Naive thymus-derived CD4-positive, alpha-beta T cell (primary cell): ENCODE measurements at places on chromosomes 13 and 19. TPM values are rescaled to one million over a fixed set of nuclear protein-coding genes. Genes with fewer than 3 reads are reported as not detected.

Gene ADGRE1
- total RNA-seq: 31.7 TPM

DNA sequence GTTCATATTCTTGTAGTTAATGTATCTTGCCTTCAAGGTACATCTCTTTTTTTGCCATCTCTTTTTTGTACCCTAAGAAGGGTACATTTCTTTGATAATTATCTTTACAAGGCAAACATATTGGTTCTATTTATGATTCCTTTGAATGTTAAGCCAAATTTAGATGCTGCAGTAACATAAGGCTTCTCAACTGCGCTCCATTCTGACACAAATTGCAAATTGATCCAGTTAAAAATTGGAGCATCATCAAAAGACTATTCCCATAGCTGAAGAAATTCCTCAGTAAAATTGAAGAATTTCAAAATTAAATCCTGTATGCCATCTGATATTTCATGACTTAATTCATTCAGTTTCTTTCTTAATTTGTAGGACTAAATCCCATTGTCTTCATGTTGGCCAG, 2.7 kb upstream of the ZNF780A start:
- DNase-seq: no peak

- DNase-seq: no peak
Observed at GRCh38 chr13:89227356-89227755, 1556.2 kb downstream of the SLITRK5 start.

DNA sequence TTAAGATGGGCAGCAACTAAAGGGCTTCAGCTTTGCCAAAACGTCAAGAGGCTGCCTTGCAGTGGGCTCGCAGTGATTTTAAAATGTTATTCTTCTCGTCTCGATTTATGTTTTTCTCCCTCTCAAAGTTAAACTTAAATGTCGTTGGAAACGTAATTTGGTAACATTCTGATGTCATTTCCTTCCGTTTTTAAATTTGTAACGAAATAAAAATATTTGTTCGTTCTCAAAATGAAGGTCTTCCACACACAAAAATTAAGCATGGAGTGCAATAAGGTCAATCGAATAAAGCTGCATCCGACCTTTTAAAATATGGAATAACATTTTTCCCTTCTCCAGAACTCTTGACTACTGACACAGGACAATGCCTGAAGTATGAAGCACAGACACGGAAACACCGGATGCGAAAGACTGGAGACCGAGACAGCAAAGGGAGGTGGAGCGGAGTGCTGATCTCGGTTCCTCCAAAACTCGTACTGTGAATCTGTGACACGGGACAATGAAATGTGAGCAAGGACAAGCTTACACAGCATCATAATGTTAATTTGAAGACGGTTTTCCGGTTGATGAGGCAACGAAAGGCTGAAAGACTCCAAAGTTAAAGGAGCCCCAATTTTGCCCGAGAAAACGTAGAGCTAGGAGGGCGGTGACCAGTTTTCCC, 850 bp downstream of the MTMR6 start:
- peak; percentile 63 for DNase-seq

GRCh38 chr13:50923272-50923671, 13.7 kb downstream of the RNASEH2B start:
- no peak for DNase-seq
